Esophagus mucosa (tissue), 1 donor: ENCODE measurements at places on chromosomes 2 and 18. TPM values are rescaled to one million over a fixed set of nuclear protein-coding genes. Genes with fewer than 3 reads are reported as not detected.

DNA sequence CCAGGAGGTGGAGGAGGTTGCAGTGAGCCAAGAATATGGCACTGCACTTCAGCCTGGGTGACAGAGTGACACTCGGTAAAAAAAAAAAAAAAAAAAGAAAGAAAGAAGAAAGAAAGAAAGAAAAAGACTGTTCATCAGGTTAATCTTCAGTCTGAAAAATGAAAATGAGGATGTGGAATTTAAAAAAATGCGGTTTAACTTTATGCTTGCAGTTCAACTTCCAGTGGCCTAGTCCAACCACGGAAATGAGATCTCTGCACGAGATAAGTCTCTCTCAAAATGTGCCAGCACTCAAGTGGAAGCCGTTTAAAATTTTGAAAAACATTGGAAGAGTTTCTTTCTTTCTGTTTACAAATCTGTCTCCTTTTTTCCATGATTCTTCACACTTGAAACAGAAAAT, 112.1 kb downstream of the DOCK10 start:
- ATAC-seq: no peak

- ATAC-seq: no peak
Measured at GRCh38 chr2:70443078-70443465, 110.6 kb downstream of the TGFA start.

DNA sequence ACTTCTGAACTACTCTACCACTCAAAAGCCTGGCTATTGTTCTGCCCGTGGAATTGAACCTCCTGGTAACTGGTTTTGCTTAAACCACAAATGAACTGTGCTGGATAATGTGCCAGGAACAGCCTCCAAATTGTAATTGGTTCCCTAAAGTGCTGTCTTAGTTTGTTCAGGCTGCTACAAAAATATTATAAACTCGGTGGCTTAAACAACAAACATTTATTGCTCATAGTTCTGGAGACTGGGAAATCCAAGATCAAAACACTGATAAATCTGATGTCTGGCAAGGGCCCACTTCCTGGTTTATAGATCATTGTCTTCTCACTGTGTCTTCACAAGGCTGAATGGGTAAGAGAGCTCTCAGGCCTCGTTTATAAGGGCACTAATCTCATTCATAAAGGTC, 149.2 kb upstream of the NCKAP5 start:
- no peak for ATAC-seq

DNA sequence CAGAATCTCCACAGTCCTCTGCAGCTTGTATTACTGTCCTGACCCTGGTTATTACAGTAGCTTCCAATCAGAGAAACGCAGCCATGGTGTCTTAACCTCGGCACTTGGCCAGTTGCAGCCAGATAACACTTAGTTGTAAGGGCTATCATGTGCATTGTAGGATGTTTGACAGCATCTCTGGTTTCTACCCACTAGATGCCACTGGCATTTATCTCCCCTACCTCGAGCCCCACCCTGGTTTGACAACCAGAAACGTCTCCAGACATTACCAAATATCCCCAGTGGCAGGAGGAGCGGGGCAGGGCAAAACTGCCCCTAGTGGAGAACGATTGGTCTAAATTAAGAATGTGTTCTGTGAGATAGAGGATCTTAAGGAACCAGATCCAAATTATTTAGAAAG, 13.1 kb downstream of the DSG2 start:
- ATAC-seq: peak; percentile 25

- no peak for ATAC-seq
Measured at GRCh38 chr2:44997963-44998362, 11.3 kb downstream of the SIX2 start.

GRCh38 chr2:172049567-172050120, 35.7 kb upstream of the DLX1 start:
- ATAC-seq: no peak

- no peak for ATAC-seq
Measured at GRCh38 chr2:239459606-239460005, 58.8 kb upstream of the HDAC4 start.

- no peak for ATAC-seq
Measured at GRCh38 chr2:11579867-11580659, 46.2 kb downstream of the GREB1 start.

DNA sequence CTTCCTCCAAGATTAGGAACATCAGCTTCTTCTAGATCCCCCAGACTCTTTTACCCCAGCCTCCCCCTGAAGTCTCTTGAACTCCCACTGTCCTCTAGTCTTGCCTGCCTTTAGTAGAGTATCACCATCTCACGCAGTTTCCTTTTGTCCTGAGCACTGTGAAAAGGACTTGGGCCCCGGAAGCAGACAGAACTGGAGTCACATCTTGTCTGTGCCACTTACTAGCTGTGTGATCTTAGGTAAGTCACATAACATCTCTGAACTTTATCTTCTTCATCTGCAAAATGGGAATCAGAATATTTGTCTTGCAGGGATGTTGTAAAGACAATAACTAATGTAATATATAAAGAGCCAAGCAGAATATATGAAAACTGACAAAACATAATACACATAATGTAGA, 8.4 kb upstream of the TRABD2A start:
- peak; percentile 17 for ATAC-seq

DNA sequence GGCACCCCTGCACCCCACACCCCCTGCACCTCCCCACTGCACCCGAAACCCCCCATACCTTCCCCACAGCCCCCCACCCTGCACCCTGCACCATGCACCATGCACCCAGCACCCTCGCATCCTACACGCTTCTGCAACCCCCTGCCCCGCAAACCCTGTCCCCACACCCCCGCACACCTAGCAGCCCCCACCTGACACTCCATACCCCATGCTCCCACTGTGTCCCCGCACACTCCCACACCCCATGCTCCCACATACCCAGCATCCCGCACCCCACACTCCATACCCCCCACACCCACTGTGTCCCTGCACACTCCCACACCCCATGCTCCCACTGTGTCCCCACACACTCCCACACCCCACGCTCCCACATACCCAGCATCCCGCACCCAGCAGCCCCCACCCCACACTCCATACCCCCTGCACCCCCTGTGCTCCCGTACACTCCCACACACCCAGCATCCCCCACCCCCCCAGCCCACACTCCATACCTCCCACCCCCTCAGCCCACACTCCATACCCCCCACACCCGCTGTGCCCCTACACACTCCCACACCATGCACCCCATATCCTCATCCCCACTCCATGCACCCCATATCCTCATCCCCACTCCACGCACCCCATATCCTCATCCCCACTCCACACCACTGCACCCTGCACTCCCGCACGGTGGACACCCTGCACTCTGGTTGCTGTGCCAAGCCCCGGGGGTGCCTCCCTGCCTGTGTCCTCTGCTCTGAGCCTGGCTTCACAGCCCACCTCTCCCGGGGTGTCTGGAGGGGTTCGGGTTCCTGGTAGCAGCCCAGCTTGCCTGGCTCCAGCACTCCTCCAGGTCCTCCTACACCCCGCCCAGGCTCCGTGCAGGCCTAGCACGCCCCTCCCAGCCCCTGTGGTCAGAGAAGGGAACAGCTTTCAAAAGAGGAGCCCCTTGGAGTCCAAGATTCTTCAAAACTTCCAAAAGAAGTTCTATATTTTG, 93.9 kb upstream of the CTDP1 start:
- no peak for ATAC-seq

GRCh38 chr2:207214446-207214845, 48.7 kb upstream of the KLF7 start:
- ATAC-seq: no peak

PHOSPHO2 gene
- total RNA-seq: 1.7 TPM

SCN9A gene
- total RNA-seq: 0.28 TPM

UXS1 gene
- total RNA-seq: 18.2 TPM

RPIA gene
- 9.5 TPM for total RNA-seq
